Epithelial cell of alveolus of lung (primary cell): ENCODE measurements at places on chromosomes 7 and 10. TPM values are rescaled to one million over a fixed set of nuclear protein-coding genes. Genes with fewer than 3 reads are reported as not detected.

The C10orf143 gene
- total RNA-seq = 0.39 TPM in 1 of 2 replicates, not detected in the other

The PIK3CG gene
- 0.13 TPM in 1 of 2 replicates, not detected in the other for total RNA-seq

The PRPS1L1 gene
- not detected in 2 replicates for total RNA-seq

The OPALIN gene
- total RNA-seq = not detected in 2 replicates

The ASIC3 gene
- 0.13 and 0.96 TPM in 2 replicates for total RNA-seq

The GIMAP4 gene
- 1.4 TPM in 1 of 2 replicates, not detected in the other for total RNA-seq

The HTR5A gene
- total RNA-seq = not detected in 2 replicates

The ASB15 gene
- total RNA-seq = not detected in 2 replicates

The MMD2 gene
- total RNA-seq = not detected in 2 replicates

The CUZD1 gene
- 0.08 and 0.13 TPM in 2 replicates for total RNA-seq

The ZNF862 gene
- total RNA-seq = 2.1 and 24.7 TPM in 2 replicates

The SNX10 gene
- 0.24 and 0.26 TPM in 2 replicates for total RNA-seq

The PDK4 gene
- total RNA-seq = 1.2 and 93.7 TPM in 2 replicates

The ARHGAP22 gene
- total RNA-seq = 6.7 and 31.0 TPM in 2 replicates

The OPN1SW gene
- not detected in 2 replicates for total RNA-seq

The BICC1 gene
- total RNA-seq = 19.1 and 37.6 TPM in 2 replicates

The SLC26A5 gene
- not detected in 2 replicates for total RNA-seq

The FAM25G gene
- total RNA-seq = not detected in 2 replicates

The TRPV5 gene
- total RNA-seq = not detected in 2 replicates

The ZCCHC24 gene
- 25.0 and 59.2 TPM in 2 replicates for total RNA-seq

The LLCFC1 gene
- not detected in 2 replicates for total RNA-seq

The TMEM176B gene
- 14.3 TPM in 1 of 2 replicates, not detected in the other for total RNA-seq

The PSD gene
- 6.8 and 12.2 TPM in 2 replicates for total RNA-seq

The ENTPD1 gene
- total RNA-seq = 0.52 and 5.2 TPM in 2 replicates

The PDLIM1 gene
- total RNA-seq = 52.5 and 89.5 TPM in 2 replicates

The RP9 gene
- total RNA-seq = 11.1 and 18.3 TPM in 2 replicates

The TAS2R5 gene
- 0.39 and 0.48 TPM in 2 replicates for total RNA-seq

The RET gene
- total RNA-seq = 0.08 and 3.9 TPM in 2 replicates
